ENCODE measurements at places on chromosomes 4 and X.

- no peak for DNase-seq
These were observed 141.0 kb downstream of the MAB21L2 start for GRCh38 chr4:150722908-150723362.

DNA sequence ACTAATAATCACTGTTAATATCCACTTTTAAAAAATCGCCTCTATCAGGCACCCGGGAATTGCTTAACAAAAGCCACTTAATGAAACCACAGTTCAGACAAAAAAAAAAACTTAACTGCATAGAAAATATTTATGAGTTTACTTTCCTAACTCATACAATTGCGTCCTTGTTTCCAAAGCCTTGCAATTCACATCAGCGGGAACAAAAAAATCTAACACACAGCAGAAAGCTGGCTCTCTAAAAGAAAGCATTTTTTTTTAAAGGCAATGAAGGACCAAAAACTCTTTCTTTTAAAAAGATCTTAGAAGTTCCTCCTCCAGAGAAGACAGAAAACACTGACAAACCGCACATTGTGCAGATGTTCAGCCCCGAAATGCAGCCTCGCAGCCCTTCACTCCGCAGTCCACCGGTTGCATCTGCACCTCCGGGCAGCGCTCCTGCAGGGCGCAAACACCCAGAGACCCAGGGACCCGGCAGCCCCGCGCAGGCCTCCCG, 812 bp downstream of the FAT1 start:
- no peak for DNase-seq

DNA sequence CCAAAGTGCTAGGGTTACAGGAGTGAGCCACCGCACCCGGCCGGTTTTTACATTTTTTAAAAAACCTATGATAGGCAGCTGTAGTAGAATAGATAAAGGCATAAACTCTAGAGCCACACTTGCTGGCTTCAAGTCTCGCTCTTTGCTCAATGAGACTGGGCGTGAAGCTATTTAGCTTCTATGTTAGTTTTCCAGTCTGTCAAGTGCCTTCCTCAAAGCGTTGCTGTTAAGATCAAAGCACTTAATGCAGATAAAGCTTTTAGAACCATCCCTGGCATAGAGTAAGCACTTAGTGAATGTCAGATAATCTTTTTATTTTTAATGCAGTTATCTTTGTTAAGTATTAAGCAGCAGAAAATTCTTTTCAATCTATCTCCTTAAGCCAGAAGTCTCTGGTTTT, 42.0 kb upstream of the BMPR1B start:
- no peak for DNase-seq

GRCh38 chr4:75834772-75835154, 67.5 kb downstream of the PPEF2 start:
- no peak for DNase-seq

DNA sequence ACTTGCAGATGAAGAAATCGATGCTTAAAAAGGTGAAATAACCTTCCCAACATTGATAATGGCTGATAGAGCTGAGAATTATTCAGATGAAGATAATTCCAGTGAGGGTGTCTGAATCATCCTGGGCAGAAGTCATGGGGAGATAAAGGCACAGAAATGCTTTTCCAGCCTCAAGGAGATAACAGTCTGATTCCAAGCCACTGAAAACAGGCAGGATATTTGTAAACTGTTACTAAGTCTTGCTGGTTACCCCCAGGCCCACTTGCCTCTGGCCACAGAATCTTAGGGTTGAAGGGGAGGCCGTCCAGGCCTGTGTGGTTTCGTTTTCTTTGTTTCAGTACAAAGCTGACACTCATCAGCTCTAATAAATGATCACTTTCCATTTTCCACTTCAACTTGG, 158.5 kb downstream of the SH3KBP1 start:
- DNase-seq, result no peak

DNA sequence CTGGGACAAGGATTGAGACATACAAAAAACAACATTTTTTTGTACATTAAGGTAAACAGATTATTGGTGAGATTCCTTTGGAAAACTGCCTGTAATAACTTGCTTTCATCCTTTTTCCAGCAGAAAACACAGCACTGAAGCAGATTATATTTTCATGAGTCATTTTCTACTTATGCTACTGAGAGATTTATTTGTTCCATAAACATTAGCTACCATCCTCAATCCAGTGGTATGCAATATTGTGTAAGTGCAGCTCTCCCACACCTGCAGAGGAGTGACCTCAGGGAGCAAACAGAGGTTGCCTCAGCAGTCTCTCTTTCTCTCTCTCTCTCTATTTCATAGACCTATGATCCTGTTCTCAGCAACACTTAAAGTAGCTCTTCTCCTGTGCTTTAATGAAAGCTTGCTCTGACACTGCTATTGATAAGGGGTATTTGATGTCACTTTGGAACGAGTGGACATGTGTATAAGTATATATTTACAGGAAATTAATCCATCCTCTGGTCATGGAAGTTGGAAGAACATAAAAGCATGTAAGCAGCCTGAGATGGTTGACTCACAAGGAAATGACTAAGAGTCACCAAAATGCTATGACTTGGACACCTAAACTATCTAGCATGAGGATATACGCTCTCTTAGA, 163.7 kb upstream of the SPANXC start:
- no peak for DNase-seq

GRCh38 chr4:151322570-151322969, 2.8 kb downstream of the SH3D19 start:
- no peak for DNase-seq

GRCh38 chr4:103457566-103457965, 259.4 kb upstream of the CENPE start:
- DNase-seq, result no peak

DNA sequence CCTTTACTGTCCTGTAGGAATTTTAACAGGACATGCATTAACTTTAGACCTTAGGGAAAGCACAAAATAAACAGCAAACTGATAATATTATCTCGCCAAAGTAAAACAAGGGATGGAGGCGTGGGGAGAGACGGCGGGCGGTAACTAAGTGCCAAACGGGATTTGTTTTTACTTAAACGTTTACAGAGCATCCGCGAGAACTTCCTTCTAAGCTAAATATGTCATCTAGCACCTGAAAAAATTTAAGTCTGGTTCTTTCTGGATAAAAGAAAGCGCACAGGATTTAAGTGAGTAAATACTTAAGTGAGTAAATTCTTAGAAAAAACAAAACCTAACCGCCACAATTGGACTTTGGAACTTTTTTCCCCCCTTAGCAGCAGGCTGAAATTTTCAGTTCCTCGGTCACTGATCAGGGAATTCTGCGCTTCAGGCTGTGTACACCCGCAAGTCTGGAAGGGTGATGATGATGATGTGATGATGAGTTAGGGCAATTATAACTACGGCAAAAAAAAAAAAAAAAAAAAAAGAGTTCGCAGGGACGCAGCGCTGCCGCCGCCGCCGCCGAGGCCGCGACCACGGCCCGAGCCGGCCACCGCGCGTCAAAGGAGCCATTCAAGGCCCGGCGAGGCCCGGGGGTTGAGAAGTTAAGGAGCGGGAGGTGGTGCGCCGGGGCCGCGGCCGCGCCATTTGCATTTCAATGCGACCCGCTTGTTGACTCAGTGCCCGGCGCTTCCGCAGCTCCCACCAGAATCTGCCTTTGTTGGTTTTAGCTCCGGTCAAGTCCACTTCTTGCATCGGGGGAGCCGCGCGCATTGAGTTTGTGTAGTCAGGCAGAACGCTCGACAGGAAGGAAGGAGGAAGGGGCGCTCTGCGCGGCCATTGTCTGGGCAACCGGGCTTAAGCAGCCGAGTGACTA, 108.8 kb downstream of the SPRY1 start:
- peak; percentile 88 for DNase-seq

- DNase-seq, result no peak
These were observed 28.3 kb upstream of the AP1S2 start for GRCh38 chrX:15882704-15883539.

- no peak for DNase-seq
These were observed 62.4 kb downstream of the NPFFR2 start for GRCh38 chr4:72094059-72094797.

DNA sequence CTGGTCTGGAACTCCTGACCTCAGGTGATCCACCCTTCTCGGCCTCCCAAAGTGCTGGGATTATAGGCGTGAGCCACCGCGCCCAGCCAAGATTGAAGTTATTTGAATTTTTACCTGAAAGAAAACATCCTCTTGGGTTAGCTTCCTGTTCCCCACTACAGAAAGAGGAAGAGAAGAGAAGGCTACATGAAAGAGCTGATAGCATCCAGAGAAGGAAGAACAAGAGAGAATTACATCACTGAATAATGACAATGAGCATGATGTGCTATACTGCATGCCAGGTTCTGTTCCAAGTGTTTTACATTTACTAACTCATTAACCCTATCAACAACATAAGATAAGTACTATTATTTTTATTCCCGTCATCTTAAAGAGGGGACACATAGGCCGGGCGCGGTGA, 11.5 kb upstream of the TBC1D1 start:
- no peak for DNase-seq

GRCh38 chrX:108299101-108299591, 139.1 kb downstream of the COL4A6 start:
- no peak for DNase-seq

DNA sequence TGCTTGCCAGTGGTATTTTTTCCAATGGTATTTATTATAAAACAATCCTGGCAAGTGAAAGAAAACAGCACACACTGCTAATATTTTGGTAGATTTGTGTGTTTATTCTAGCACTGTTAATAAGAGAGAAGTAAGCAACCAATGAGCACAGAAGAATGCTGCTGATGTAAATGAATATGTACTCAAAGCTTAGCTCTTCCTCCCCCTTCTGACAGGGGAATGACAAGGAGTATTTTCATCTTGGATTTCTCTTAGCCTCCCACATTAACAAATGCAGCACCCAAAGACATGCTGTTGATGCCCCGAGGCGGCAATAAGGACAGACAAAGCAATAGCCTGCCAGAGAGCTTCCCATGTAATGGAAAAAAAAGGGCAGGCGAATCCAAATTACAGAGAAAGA, 18.6 kb downstream of the ARHGAP6 start:
- DNase-seq, result no peak

GRCh38 chrX:132184871-132185270, 34.4 kb downstream of the RAP2C start:
- no peak for DNase-seq

- DNase-seq, result no peak
These were observed 419.9 kb upstream of the ZFP42 start for GRCh38 chr4:187575706-187576105.

GRCh38 chr4:6368601-6369000, 99.0 kb downstream of the WFS1 start:
- no peak for DNase-seq

- DNase-seq, result no peak
These were observed 71.9 kb downstream of the NPNT start for GRCh38 chr4:105967058-105967658.

DNA sequence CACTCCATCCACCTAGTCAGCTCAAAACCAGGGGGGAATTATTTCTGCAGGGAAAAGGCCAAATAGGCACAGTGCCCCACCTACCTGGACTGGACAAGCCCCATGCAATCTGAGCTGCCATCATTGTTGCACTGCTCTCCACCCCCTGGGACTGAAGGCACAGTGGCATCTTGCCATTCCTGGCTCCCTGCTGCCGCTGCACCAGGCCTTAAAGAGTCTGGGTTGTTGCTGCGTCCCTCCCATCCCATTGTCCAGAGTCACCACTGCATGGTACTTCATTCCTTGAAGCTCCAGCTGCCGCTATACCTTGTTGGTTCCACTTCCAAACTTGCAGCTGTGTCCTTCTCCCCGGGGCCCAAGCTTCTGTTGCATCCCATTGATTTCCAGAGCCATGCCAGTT, 629.7 kb downstream of the STIM2 start:
- DNase-seq, result no peak
